Activated CD8-positive, alpha-beta memory T cell treated with anti-CD3 and anti-CD28 coated beads, Interleukin-2, amount 10 ng/mL, durations not matched to agents 7 days and 5 days (primary cell): ENCODE measurements at places on chromosomes 6 and 20. TPM values are rescaled to one million over a fixed set of nuclear protein-coding genes. Genes with fewer than 3 reads are reported as not detected.

DNA sequence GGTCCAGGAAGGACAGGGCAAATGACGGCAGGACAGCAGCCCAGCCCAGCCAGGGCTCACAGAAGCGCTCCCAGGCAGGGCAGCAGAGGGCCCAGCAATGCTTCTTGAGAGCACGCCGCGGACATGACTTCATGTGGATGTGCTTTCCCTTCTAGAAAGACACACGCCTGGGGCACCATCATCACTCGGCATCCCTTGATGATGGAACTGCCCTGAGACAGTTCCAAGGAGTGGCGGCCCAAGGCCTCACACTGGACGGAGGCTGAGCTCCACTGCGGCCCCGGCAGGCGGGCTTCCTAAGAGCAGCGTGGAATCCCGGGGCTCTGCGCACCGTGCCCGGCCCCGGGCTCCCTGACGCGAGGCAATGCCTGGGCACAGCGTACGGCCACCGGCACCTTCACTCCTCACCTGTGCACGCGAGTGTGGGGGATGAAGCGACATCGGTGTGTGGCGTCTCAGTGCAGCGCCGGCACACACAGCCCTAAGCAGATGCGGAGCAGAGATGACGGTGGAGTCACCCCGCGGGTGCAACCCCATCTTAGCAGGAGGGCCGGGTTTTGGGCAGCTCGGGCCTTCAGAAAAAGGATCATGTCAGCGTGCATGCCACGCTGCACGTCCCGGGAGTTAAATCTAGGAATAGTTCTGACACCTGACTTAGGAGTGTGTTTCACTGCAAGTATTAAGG is 86.6 kb downstream of the THBS2 start:
- no peaks in the 10 kb centered on the region for H3K27me3 ChIP-seq
- H3K27ac ChIP-seq, result no peak overlapping the region
- H3K36me3 ChIP-seq, result no peaks in the 10 kb centered on the region
- H3K4me3 ChIP-seq, result no peak overlapping the region
- no peaks in the 10 kb centered on the region for H3K4me1 ChIP-seq
- DNase-seq, result peak; percentile 31

RREB1 gene
- 24.6 TPM for total RNA-seq

DNA sequence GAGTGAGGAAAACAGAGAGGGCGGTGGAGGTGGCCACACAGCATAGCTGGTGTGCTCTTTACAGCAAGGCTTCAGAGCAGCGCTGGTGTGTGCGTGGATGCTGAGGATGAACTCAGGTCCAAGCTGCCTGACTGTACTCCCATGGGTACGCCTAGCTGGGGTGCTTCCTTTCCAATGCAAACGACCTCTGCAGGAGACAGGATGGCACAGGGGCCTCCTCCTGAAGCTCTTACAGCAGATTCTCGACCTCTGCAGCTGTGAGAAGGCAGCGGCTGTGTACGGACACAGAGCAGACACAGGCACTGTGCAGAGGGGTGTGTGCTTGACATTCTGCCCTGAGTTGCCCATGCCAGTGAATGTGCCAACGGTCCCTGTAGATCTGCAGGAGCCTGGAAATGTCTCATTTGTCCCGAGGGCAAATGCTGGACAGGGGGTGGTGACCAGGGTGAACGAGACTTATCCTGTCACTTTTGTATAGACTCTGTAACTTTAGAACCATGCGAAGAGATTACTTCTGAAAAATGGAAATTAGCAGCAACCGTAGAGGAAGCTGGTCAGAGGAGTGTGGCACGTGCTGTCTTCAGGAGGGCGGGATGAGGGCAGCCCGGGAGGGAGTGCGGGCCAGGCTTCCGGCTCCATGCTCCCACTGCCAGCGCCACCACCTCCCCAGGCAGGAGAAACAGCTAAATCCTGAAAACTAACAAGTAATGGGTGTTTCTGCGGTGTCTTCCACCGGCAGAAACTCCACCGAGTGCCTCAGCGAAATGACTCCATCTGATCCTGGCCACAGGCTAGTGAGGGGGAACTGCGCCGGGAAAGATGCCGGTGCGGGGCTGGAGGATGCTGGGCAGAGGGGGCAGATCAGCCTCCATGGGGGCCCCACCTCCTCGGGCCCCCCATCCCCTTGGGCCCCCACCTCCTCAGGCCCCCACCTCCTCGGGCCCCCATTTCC is 120.9 kb upstream of the RPS6KA2 start:
- H3K4me3 ChIP-seq, result no peak overlapping the region
- peaks cover 8% of the 10 kb centered on the region for H3K4me1 ChIP-seq
- no peaks in the 10 kb centered on the region for H3K36me3 ChIP-seq

DNA sequence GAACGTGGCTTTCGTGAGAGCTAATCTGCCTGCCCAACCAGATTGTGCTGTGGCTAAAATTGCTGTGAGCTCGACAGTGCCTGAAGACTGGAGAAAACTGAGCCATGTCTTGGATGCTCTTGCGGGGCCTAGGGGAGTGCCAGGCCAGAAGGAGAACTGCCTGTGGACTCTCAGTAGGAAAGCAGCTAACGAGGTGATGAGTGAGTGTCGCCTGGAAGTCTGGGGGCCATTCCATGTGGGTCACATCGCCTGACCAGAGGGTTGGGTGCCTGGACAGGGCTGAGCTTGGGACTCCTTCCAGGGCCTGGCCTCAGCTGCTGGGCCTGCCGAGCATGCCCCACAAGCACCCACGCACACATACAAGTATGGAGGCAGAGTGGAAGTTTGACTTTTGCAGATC is 166.5 kb downstream of the VEGFA start:
- no peak overlapping the region for H3K4me3 ChIP-seq
- DNase-seq, result no peak
- peaks cover 2% of the 10 kb centered on the region for H3K27me3 ChIP-seq
- H3K27ac ChIP-seq, result no peak overlapping the region
- H3K36me3 ChIP-seq, result no peaks in the 10 kb centered on the region

- peaks cover 12% of the 10 kb centered on the region for H3K27me3 ChIP-seq
- H3K36me3 ChIP-seq, result no peaks in the 10 kb centered on the region
- no peak overlapping the region for H3K4me3 ChIP-seq
- no peak for DNase-seq
Observed at GRCh38 chr6:72420409-72420808, 201.5 kb upstream of the KCNQ5 start.

PKHD1 gene
- not detected for total RNA-seq

CLPSL2 gene
- total RNA-seq, result not detected

DNA sequence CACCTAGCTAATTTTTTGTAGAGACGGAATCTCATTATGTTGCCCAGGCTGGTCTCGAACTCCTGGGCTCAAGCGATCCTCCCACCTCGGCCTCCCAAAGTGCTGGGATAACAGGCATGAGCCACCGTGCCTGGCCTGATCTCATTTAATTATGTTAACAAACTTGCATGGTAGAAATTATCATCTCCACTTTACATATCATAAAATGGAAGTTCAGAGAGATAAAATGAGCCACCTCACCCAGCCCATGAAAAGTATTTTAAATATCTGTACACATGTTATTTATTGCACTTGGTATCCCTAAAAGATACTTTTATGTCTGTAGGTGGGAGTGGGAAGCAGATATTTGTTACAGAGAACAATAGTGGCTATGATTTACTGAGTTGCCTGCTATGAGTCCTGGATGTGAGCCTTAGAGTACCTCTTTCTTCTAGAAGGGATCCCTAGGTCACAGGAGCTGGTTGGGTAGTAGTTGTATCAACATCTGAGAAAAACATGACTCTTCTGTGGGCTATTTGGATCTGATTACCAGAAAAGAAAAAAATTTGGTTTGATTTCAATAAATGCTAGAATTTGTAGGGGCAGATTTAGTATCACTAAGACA is 52.4 kb upstream of the EIF2S2 start:
- peaks cover 14% of the 10 kb centered on the region for H3K27me3 ChIP-seq
- DNase-seq, result no peak
- no peak overlapping the region for H3K27ac ChIP-seq
- H3K36me3 ChIP-seq, result no peaks in the 10 kb centered on the region

DNA sequence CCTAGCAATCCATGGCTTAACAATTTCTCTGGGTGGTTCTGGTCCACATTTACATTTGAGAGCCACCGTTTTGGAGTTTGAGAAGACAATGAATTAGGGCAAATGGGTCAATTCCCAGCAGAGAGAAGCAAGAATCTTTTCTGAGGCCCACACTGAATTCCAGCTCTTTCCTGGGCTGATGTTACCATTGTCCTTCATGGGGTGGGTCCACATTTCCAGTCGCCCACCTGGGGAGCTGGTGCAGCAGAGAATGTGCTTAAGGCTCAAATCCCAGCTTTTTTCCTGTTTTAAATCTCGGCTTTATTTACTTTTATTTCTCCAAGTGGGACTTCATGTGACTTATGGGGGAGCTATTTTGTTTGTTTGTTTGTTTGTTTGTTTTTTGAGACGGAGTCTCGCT is 44.2 kb upstream of the TFAP2C start:
- DNase-seq, result no peak
- no peaks in the 10 kb centered on the region for H3K4me1 ChIP-seq
- no peak overlapping the region for H3K4me3 ChIP-seq
- no peak overlapping the region for H3K27ac ChIP-seq
- H3K36me3 ChIP-seq, result no peaks in the 10 kb centered on the region

DNA sequence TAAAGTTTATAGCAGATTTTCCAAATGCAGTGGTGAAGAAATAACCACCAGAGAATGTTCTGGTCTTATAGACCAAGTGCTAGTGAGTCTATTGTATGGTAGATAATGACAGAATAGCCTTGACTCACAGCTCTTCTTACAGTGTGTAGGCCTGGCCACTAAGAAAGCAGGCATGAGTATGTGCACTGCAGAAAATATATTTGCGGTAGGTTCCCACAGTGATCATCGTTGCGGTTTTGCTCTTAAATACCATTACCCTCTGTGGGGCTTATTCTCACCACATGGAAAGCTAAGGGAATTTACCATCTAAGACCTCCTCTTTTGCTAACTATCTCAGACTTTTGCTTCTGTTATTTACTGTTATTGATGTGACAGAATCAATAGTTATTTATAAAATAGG is 212.3 kb upstream of the SYNDIG1 start:
- no peak overlapping the region for H3K27ac ChIP-seq
- peaks cover 16% of the 10 kb centered on the region for H3K27me3 ChIP-seq
- no peak overlapping the region for H3K4me3 ChIP-seq
- H3K4me1 ChIP-seq, result no peaks in the 10 kb centered on the region
- no peaks in the 10 kb centered on the region for H3K36me3 ChIP-seq

DNA sequence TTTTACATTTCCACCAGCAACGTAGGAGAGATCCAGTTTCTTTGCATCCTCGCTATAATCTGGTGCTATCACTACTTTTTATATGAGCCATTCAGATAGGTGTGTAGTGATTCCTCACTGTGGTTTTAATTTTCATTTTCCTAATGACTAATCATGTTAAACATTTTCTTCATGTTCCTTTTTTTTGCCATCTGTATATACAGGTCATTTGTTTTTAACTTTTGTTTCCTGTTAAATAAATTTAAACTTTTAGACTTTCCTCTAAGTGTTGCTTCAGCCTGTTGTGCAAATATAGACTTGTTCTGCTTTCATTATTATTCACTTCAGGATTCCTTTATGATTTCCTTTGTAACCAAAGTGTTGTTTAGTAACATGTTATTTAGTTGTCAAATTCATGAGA is 697.4 kb downstream of the PTPRT start:
- H3K36me3 ChIP-seq, result no peaks in the 10 kb centered on the region
- H3K4me1 ChIP-seq, result no peaks in the 10 kb centered on the region
- no peak overlapping the region for H3K27ac ChIP-seq
- H3K4me3 ChIP-seq, result no peak overlapping the region

MUCL3 gene
- not detected for total RNA-seq

DNA sequence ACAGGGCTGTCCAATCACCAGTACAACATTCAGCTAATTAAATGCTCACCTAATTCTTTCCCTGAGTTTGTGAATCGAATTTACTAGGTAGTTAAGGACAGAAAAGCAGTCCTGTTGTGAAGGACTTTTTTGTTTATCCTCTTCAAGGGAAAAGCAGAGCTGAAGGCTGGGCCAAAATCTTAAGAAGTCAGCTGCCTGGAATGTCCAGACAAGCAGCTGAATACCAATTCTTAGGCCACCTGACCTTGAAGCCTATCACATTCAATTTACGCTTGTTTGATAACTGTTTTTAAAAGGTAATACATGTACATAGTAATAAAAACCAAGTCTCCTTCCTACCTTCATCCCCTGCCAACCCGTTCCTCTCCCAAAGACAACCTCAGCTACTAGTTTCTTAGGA is 56.4 kb downstream of the UQCC1 start:
- no peak overlapping the region for H3K27ac ChIP-seq
- no peaks in the 10 kb centered on the region for H3K27me3 ChIP-seq
- DNase-seq, result no peak

GRCh38 chr6:156423829-156424228 is 353.3 kb upstream of the ARID1B start:
- peaks cover 26% of the 10 kb centered on the region for H3K4me1 ChIP-seq
- DNase-seq, result peak; percentile 81
- H3K27me3 ChIP-seq, result peaks cover 4% of the 10 kb centered on the region
- H3K27ac ChIP-seq, result peak overlapping the region; percentile 22

NOTCH4 gene
- total RNA-seq, result 0.61 TPM

GRCh38 chr6:119261944-119262284 is 87.6 kb downstream of the MAN1A1 start:
- H3K36me3 ChIP-seq, result peaks cover 39% of the 10 kb centered on the region
- H3K27me3 ChIP-seq, result no peaks in the 10 kb centered on the region
- no peak overlapping the region for H3K4me3 ChIP-seq
- no peak overlapping the region for H3K27ac ChIP-seq

SLC22A7 gene
- not detected for total RNA-seq

HRH3 gene
- total RNA-seq, result not detected

DNA sequence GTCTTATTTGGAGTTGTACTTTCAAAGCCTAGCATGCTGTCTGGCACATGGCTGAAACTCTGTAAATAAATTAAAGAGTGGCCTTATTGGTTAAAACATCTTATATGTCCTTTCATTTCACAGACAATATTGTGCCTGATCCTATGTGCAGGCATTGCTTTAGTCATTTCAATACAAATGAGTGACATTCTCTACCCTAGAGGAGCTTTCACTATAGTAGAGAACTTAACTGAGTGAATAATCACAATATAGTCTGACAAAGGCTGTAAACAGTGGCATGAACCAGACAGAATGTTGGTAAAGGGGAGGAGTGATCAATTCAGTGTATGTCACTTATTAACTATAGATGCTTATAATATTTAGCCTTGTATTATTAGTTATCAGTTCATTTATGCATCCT is 481.8 kb downstream of the TFAP2B start:
- no peak for DNase-seq
- H3K36me3 ChIP-seq, result no peaks in the 10 kb centered on the region
- H3K27ac ChIP-seq, result no peak overlapping the region
- H3K27me3 ChIP-seq, result no peaks in the 10 kb centered on the region
- no peak overlapping the region for H3K4me3 ChIP-seq

OTOR gene
- not detected for total RNA-seq

GRCh38 chr20:49945701-49946477 is 9.7 kb downstream of the RNF114 start:
- peaks cover 26% of the 10 kb centered on the region for H3K4me1 ChIP-seq
- no peaks in the 10 kb centered on the region for H3K27me3 ChIP-seq
- no peak for DNase-seq
- H3K4me3 ChIP-seq, result no peak overlapping the region
- peaks cover 64% of the 10 kb centered on the region for H3K36me3 ChIP-seq

DLK2 gene
- total RNA-seq, result not detected

BPIFB3 gene
- not detected for total RNA-seq

DNA sequence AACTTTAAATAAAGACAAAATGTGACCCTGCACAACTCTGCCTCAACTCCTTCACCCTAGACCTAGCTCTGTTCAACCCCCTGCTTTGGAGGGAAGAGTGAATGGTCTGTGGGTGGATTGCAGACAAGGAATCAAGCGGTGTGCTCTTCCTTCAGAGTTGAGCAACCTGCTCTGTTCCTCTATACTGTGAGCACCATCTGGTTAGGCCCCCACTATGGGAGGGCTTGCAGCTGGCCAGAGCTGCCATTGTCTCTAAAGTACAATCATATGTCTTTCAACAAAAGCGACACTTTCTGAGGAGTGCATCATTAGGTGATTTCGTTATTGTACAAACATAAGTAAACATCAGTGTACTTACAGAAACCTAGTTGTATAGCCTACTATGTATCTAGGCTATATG is 406.1 kb upstream of the MARCKS start:
- no peaks in the 10 kb centered on the region for H3K27me3 ChIP-seq
- no peak for DNase-seq
- H3K4me3 ChIP-seq, result no peak overlapping the region
- H3K36me3 ChIP-seq, result no peaks in the 10 kb centered on the region
- no peaks in the 10 kb centered on the region for H3K4me1 ChIP-seq
